ENCODE measurements at places on chromosomes 3 and 15. TPM values are rescaled to one million over a fixed set of nuclear protein-coding genes. Genes with fewer than 3 reads are reported as not detected.

DNA sequence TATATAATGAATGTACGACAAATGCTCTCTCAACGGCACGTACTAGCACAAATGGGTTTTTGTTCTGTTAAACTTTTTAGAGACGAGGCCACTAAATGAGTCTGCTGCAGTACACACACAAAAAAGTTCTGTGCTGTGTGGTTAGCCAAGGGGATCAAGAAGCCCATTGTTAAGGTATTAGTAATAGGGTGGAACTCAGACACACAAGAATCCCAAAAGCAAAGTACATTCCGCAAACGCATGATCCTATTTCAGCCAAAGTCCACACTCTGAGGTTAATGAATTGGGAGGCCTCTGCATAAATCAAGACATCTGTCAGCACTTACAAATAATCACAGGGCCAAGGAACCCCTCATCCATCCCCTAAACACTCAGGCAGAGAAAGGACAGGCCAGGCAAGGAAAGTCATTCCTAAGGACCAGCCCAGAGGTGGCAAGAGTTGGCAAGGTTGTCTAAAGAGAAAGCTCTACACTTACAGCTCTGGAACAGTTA lies 12.1 kb downstream of the OSBPL10 start:
- DNase-seq: no peak

- DNase-seq: no peak
Observed at GRCh38 chr3:186760141-186760833, 23.1 kb upstream of the EIF4A2 start.

The POU1F1 gene
- total RNA-seq: not detected

DNA sequence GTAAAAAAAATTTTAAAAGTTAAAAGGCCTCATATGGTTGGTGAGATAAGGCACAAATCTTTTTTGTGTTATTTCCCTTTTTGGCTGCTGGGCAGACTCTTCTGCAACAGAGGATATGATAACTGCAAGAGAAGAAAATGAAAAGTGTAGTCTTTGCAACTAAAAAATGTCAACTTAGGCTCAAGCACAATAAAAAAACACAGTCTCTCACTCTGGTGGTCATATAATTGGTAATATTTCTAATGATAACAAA lies 15.4 kb downstream of the COMMD2 start:
- no peak for DNase-seq

- no peak for DNase-seq
Observed at GRCh38 chr15:81279621-81280485, 44.1 kb downstream of the STARD5 start.

GRCh38 chr15:74170071-74170844 lies 3.3 kb upstream of the ISLR start:
- no peak for DNase-seq

The XCR1 gene
- total RNA-seq: not detected

The KNL1 gene
- total RNA-seq: 52.1 TPM

- DNase-seq: no peak
Observed at GRCh38 chr3:67808906-67809305, 154.5 kb upstream of the SUCLG2 start.

GRCh38 chr3:50714946-50715345 lies 40.2 kb downstream of the DOCK3 start:
- DNase-seq: no peak

GRCh38 chr3:111471831-111472230 lies 70.2 kb upstream of the CD96 start:
- DNase-seq: no peak

The CEP19 gene
- total RNA-seq: 5.4 TPM

DNA sequence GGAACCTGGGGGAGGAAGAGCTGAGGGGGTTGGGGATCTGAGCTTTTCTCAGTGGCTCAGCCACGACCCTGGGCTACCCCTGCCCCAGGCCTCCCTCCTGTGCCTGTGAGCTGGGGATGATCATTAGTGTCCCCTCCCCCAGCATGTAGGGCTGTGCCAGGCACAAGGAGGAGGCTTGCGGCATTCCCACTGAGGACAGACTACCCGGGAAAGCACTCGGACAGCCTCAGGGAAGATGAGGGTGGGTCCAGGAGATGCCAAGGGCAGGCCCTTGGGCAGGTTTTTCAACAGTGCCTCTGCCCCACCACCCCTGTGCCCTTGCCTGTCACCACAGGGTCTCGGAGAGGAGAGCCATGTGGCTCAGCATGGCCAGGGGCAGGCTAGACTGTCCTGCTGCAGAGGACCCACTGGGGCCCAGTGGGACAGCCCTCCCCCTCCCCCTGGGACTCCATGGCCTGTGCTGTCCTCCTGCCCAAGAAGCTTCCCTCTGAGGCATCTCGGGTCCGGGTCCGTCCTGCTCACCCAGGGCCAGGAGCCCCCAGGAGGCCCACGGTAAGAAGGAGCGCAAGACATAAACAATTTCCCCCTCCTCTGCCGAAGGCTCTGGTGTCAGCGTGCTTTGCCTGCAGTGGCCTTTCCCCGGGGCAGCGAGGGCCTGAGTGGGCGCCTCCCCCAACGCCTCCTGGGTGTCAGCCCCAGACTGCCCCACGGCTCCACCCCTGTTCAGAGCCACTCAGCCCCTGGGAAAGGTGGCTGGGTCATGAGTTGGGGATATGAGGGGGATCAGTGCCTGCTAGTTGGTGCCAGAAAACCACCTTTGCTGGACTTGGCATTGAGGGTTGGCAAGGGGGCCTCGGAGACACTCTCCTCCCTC lies 192.5 kb downstream of the GOLGA6L6 start:
- no peak for DNase-seq

DNA sequence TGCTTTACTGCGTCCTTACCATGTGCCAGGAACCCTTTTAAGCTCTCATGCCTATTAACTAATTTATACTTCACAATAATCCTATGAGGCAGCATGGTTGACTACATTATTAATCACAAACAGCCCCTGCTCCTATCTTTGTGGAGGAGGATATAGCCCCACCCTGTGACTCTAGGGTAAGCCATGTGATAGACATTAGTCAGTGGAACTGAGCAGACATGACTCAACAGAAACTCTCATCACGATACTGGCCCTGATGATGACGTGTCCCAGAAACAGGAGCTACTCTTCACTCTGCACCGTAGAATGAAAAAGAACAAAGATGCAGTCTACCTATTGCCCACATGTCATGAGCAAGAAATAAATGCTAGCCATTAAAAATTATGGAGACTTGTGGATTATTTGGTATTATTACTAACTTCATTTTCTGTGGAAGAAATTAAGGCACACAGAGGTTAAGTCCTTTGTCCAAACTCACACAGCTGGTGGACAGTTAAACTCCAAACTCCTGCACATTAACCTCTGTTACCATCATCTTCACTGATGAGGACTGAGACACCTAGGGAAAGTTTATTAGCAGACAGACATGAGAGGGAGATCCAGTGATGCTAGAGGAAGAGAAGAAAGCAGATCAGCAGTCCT lies 51.2 kb downstream of the CFAP20DC start:
- DNase-seq: peak; percentile 48

The PLSCR2 gene
- total RNA-seq: not detected

DNA sequence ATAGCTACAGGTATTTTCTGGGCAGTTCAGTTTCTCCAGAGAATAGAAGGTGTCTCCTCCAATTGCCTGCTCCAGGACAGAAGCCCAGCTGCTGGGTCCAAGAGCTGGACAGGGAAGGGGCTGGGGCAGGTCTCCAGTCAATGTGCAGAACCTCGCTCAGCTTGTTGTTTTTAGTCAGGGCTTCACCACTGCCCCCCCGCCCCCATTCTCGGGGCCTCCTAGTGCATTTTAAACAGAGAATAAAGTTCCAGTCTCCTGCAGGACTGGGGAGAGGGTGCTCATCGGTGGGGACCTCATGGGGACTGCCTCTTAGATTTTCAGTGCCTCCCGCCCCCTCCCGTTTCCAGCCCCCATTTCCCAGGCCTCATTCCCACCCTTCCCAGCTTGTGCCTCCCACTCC lies 216.6 kb downstream of the XXYLT1 start:
- DNase-seq: no peak

DNA sequence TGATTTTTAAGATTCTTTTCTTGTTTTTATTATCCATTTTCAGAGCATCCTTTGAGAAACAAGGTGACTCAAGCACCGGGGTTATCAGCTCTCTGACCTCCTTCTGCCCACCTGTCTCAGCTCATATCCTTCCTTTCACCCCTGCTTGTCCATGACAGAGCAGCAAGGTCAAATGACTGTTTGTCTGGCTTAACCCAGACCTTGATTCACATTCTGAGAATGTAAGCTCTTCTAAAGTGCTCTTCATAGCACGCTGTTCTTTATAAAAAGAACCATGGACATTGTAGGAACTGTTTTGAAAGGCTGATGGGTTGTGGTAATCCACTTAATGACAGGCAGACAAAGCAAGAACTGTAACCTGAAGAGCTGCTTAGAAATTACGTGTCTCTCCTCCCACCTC lies 122.5 kb downstream of the CHST2 start:
- DNase-seq: no peak

All from activated CD8-positive, alpha-beta memory T cell treated with anti-CD3 and anti-CD28 coated beads, Interleukin-2, amount 10 ng/mL, durations not matched to agents 7 days and 5 days (primary cell).